ENCODE measurements at places on chromosomes 7 and 10.

DNA sequence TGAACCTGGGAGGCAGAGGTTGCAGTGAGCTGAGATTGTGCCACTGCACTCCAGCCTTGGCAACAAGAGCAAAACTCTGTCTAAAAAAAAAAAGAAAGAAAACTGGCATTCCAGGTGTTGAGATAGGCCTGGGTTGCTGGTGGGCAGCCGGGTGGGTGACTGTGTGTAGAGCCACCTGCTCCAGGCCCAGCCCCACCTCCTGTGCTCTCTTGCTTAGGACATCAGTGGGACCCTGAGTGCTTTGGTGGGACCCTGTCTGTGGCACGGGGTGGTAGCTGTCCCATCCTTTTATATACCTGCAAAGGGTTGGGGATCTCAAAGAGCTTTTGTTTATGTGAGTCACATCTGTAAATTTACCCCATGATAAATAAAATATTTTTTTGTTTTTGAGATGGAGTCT lies 6.2 kb downstream of the PAOX start:
- no peak for DNase-seq

DNA sequence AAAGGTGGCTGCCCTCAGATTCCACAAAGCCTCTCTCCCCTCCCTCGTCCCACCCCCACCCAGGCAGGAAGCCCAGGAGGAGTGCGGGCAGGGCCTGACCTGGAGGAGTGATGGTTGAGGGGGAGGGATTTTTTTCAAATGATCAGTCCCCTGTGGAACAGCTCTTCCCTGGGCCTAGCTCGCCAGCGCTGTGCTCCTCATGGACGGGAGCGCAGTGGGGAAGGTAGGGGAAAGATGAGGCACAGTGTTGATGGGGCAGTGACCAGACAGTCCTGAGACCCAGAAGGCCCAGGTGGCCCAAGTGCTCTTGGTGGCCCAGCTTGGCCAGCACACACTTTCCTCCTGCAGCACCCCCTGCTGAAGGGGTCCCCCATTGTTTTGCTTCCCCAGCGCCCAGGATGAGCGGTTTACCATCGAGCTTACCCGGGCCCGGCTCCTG lies 8.5 kb downstream of the SAP25 start:
- DNase-seq: no peak

- no peak for DNase-seq
Measured at GRCh38 chr7:130430841-130431666, 9.8 kb downstream of the CEP41 start.

- no peak for DNase-seq
Measured at GRCh38 chr10:93947055-93947454, 46.7 kb upstream of the PLCE1 start.

Data from Caki2 (cell line).